Hematopoietic multipotent progenitor cell treated with erythropoietin and hydrocortisone succinate and interleukin-3 and kit ligand, for 8 days (in vitro differentiated cells): ENCODE measurements at places on chromosomes 6 and 20.

DNA sequence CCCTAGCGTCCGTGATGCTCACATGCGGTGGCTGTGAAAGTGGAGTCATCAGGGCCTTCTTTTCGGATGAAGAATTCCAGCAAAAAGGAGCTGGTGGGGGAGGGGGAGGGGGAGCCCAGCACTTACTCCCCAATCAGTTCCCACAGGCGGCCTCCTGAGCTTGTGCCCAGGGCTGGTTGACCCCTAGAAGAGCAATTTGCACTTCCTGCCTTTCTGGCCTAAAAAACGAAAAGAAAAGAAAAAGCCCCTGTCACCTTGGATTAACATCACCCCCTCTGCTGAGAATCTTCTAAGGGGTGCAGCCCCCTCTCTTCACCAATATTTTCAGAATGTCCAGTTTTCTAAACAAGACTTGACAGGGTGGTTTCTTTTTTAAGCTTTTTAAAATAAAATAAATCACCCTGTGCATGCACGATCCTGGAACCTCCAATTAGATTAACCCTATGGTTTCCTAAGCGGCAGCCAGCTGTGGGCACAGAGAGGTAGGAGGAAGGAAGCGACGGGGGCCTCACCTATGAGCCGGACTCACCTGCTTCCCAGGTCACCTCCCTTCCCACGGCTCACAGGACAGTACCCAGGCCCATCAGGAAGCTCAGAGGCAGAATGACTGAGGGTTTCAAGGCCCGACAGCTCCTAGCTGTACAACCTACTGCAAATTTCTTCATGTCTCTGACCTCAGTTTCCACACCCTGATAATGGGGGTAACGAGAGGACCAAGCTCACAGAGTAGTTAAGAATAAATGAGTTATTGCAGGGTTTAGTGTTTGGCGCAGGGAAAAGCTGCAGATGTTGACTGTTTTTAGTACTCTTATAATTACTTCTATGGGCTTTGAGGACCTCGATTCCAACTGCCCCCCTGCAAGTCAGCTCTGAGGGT lies 10.5 kb upstream of the TGM2 start:
- DNase-seq = no peak

GRCh38 chr6:43806758-43807227 lies 36.8 kb downstream of the VEGFA start:
- no peak for DNase-seq

GRCh38 chr20:51354191-51354768 lies 188.2 kb downstream of the NFATC2 start:
- DNase-seq = no peak

- no peak for DNase-seq
These were observed 168.1 kb downstream of the CDKAL1 start for GRCh38 chr6:20702366-20702765.

DNA sequence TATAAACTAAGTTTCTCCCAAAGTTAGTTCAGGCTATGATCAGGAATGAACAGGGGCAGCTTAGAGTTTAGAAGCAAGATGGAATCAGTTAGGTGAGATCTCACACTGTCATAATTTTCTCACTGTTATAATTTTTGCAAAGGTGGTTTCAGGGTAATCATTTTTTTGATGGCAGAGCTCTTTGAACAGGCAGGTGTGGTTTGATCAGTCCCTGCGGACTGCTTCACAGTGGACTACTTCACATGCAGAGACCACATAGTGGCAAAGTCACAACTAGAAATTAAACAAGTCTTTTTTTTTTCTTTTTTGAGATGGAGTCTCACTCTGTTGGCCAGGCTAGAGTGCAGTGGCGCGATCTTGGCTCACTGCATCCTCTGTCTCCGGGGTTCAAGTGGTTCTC lies 6.8 kb downstream of the MAS1 start:
- no peak for DNase-seq

DNA sequence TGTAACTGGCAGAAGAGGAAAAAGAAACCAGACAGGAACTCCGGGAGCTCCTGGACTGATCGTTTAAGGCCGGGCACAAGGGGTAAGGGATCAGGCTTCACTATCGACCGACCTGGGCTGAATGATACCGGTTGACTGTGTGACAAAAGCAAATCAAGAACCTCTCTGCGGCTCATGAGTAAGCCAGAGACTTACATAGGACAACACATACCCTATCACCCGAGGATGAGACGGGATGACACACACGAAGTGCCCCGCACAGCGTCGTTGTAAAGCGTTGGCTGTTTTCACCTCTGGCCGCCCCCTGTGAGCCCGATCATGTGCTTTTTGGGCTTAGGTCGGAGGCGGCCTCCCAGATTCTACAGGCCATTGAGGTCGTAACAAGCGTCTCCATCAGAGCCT lies 695 bp upstream of the TGIF2 start:
- peak; percentile 61 for DNase-seq

DNA sequence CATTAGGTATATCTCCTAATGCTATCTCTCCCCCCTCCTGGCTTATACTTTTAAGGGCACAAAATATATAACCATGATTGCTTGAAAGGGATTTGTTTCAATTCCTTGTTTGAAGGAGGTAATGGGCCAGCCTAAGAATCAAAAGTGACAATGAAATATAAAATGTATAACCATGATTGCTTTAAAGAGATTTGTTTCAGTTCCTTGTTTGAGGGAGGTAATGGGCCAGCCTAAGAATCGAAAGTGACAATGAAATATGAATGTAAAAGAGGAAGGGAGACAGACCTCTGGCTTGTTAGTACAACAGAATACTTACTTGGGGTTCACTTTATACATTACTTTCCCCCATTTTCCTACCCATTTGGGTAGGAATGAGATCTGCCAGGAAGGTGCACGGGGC lies 55.5 kb downstream of the FOXC1 start:
- no peak for DNase-seq
